ENCODE measurements at places on chromosomes 1 and 21.

DNA sequence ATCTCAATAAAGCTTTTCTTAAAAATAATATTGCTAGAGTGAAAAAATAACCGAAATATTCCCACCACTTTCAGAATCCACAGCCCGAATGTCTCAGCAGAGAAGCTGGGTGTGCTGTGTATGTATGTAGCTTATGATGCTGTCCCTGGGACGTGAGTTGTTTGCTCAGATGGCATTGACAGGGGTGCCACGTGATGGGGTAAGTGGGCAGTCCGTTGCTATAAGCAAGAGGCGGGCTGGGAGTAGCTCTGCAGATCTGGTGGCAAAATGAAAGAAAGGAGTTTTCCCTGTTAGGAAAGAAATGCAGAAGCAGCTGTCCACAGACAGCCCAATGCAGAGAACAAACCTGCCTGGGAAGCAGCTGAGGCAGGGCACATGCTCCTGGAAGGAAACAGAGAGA, 3.8 kb upstream of the FAM20B start:
- DNase-seq: no peak

- no peak for DNase-seq
These were observed 115.9 kb downstream of the TM2D1 start for GRCh38 chr1:61609040-61609439.

GRCh38 chr1:70071601-70072000, 133.8 kb downstream of the LRRC40 start:
- no peak for DNase-seq

DNA sequence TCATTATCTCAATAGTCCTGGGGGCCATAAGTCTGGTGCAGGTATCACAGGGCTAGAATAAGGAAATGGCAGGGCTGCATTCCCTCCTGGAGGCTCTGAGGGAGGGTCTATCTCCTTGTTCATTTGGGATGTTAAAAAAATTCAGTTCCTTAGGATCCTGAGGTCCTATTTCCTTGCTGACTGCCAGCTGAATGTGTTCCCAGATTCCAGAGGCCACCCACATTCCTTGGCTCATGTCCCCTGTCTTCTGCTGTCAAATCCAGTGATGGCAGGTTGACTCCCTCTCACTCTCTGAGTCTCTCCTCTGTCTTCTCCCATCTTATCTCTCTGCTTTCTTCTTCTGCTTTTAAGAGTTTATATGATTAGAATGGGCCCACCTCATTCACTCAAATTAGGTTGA, 400.6 kb downstream of the PTPRU start:
- no peak for DNase-seq

DNA sequence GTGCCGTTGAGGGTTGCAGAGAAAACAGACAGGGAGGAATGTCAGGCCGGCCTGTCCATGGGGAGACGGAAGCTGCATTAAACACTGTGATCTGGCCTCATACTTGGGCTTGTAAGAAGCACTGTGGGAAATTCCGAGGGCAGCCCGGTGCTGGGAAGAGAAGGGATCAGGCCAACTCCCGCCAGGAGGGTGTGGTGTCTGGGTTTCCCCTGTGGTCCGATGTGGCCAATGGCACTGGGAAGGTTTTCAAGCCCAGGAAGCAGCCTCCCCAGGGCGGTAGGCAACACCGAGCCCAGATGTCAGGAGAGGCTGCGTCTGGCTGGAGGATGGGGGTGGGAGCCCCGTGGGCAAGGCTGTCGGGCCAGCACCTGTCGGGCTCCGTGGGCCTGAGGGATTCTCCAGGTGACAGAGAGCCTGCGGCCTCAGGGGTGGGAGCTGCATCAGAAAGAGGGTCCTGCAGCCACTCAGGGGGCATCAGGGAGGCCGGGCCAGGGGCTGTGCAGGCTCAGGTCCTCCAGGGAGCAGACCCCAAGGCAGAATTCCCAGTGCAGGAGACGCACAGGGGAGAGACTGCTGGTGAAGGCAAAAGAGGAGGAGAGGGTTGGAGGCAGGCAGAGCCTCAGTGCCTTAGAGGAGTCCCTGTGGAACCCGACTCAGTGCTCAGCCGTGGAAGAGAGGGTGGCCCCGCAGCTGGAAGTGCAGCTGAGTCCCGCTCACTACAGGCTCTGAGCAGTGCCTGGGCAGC, 8.4 kb downstream of the UBASH3A start:
- DNase-seq: no peak

GRCh38 chr1:218415726-218416125, 70.6 kb downstream of the TGFB2 start:
- DNase-seq: no peak

DNA sequence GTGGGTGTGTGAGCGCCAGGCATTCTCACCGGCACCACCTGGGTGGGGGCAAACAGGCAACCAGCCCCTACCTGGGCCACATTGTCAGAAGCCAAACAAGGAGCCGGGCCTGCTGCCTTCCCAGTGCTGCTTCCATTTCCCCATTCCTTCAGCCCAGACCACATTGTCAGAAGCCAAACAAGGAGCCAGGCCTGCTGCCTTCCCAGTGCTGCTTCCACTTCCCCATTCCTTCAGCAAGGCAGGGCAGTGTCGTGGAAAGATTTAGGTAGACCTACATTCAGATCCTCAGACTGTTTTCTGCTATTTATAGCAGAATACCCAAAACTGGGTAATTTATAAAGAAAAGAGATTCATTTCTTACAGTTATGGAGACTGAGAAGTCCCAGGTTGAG, 47.0 kb upstream of the EFHD2 start:
- DNase-seq: no peak

DNA sequence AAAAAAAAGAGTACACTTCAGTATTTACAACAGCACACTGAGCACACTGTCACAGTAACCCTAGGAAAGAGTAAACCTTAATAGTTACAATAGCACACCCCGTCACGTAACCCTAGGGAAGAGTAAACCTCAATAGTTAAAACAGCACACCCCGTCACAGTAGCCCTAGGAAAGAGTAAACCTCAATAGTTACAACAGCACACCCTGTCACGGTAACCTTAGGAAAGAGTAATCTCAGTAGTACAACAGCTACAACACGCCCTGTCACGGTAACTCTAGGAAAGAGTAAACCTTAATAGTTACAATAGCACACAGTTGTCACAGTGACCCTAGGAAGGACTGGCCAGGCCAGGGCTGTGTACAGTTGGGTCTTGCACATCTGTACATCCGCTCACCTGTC, 3.0 kb downstream of the CDK11A start:
- no peak for DNase-seq

DNA sequence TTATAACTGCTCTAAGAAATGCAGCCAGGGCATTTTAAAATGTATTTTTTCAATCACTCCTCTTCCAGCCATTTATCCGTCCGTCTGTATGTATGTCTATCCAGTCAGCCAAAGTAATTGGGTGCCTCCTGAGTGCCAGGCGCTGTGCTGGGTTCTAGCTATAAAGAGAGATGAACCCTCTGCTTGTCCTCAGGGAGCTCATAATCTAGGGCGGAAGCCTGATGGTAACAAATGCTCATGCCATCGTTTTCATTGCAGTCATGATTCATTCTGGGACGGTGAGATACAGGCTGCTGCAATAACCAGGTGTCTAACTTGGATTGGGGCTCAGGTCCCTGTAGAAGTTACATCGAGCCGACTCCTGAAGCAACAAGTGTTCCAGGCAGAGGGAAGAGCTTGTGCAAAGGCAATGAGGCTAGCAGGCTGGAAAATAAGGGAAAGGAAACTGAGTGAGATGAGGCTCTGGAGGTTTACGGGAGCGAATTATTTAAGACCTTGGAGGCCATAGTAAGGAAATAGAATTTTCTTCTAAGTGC, 11.6 kb downstream of the IFI6 start:
- no peak for DNase-seq

DNA sequence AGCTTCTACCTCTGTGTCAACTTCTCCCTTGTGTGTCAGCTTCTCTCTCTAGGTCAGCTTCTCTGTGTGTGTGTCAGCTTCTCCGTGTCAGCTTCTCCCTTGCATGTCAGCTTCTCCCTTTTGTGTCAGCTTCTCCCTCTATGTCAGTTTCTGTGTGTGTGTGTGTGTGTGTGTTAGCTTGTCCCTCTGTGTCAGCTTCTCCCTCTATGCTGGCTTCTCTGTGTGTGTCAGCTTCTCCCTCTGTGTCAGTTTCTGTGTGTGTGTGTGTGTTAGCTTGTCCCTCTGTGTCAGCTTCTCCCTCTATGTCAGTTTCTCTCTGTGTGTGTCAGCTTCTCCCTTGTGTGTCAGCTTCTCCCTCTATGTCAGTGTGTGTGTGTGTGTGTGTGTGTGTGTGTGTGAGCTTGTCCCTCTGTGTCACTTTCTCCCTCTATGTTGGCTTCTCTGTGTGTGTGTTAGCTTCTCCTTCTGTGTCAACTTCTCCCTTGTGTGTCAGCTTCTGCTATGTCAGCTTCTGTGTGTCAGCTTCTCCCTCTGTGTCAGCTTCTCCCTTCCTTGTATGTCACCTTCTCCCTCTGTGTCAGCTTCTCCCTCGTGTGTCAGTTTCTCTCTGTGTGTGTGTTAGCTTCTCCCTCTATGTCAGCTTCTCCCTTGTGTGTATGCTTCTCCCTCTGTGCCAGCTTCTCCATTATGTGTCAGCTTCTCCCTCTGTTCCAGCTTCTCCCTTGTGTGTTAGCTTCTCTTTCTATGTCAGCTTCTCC, 6.3 kb upstream of the UBXN10 start:
- DNase-seq: no peak

GRCh38 chr1:85847356-85847755, 139.1 kb upstream of the ZNHIT6 start:
- DNase-seq: no peak

- no peak for DNase-seq
These were observed 1.5 kb upstream of the HNRNPU start for GRCh38 chr1:244865820-244866219.

GRCh38 chr1:234309598-234310459, 63.4 kb upstream of the COA6 start:
- DNase-seq: peak; percentile 73

- no peak for DNase-seq
These were observed 65.6 kb upstream of the DMRTA2 start for GRCh38 chr1:50488876-50489275.

- DNase-seq: peak; percentile 51
These were observed 252.4 kb upstream of the DUSP10 start for GRCh38 chr1:221994274-221994698.

DNA sequence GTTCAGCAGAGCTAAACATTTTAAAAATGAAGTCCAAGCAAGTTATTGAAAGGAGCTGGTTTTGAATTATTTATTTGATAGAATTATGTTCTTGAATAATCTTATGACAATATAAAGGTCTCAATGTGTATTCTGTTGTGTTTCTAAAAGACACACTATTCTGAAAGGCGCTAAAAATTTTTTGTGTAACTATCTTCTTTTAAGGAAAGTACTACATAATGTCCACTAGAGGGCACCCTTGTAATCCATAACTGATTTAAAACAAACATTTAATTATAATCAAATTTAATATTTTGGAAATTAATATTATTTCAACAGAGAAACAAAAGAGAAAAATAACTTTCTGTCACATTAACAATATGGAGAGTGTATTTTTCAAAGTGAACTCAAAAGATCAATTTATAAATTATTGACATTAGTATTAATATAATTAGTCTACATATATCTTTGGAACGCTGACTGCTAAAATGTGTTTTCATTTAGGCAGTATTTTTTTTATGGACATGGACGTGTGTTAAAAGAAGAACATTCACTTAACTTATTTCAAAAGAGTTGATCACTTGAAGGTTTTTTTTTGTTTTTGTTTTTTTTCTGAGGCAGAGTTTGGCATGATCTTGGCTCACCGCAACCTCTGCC, 248.4 kb downstream of the DENND1B start:
- DNase-seq: no peak

- DNase-seq: no peak
These were observed 34.4 kb upstream of the RNF19B start for GRCh38 chr1:32998997-32999396.

DNA sequence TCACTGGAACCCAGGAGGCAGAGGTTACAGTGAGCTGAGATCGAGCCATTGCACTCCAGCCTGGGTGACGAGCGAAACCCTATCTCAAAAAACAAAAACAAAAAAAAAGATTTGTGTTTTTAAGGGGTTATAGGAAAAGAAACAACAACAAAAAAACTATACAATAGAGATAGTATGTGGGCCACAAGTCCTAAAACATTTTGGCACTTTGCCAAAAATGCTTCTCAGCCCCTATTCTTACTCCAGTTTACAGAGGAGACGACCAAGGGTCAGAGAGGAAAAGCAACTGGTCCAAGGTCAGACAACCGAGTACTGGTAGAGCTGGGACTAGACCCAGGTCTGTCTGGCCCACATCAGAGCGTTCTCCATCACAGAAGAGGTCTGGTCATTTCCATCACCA, 3.0 kb downstream of the FBXO44 start:
- DNase-seq: no peak

DNA sequence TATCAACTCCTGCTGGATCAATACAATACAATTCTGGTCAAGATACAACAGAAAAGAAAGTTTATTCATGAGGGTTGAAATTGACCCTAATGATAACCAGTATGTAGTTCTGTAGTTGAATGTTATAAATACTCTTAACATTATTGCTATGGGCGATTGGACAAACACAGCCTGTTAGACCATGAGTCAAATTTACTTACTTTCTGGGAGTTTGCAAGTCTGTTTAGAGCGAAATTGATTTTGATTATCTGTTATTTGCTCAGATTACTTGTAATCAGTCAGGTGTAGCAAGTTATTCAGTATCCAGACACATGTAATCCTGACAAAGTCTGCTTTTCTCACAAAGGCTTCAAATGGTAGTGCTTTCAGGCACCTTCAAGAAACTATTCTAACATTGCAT, 216.6 kb upstream of the B3GALT2 start:
- DNase-seq: no peak

- no peak for DNase-seq
These were observed 322.9 kb downstream of the MATN1 start for GRCh38 chr1:30400507-30400906.

GRCh38 chr1:227994632-227995300, 12.0 kb upstream of the WNT3A start:
- DNase-seq: no peak

GRCh38 chr1:58596631-58597052, 19.6 kb upstream of the TACSTD2 start:
- DNase-seq: no peak

- no peak for DNase-seq
These were observed 2.7 kb upstream of the DMAP1 start for GRCh38 chr1:44210595-44210994.

DNA sequence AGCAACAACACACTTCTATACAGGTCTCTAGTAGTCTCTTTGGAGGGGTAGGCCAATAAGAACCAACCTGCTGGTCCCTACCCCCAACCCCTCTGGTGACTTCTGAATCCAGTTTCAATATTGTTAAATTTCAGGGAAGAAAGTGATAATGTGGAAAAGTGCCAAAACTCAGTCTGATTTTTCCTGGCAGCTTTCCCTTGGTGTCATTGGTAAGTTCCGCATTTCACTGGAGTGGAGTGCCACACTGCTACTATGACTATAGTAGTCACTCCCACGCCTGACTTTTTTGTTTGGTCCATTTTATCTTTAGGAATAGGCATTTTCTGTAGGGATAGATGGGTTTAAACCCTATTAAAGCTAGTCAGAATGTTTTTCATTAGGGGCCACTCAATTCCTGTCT, 5.7 kb upstream of the ARID1A start:
- DNase-seq: no peak

- DNase-seq: no peak
These were observed 935.2 kb downstream of the PLA2G4A start for GRCh38 chr1:187763976-187764375.
